ENCODE measurements at places on chromosomes 2 and 18. TPM values are rescaled to one million over a fixed set of nuclear protein-coding genes. Genes with fewer than 3 reads are reported as not detected.

The CDK15 gene
- total RNA-seq: not detected

The CFC1 gene
- total RNA-seq: not detected

The ADGRF3 gene
- 0.07 TPM for total RNA-seq

The NCKAP5 gene
- 1.7 TPM for total RNA-seq

The LNPK gene
- 11.9 TPM for total RNA-seq
